Skeletal muscle cell (primary cell): ENCODE measurements at places on chromosomes 5 and 9.

- no peak for DNase-seq
These were observed at the start of gene CD72 for GRCh38 chr9:35618325-35618727. Gene CD72, minus strand, starts transcription at chr9:35618413. Its CDS starts 110 bp downstream, at chr9:35618303.

- DNase-seq = no peak
These were observed 69.7 kb downstream of the LIX1 start for GRCh38 chr5:97072696-97073095.

DNA sequence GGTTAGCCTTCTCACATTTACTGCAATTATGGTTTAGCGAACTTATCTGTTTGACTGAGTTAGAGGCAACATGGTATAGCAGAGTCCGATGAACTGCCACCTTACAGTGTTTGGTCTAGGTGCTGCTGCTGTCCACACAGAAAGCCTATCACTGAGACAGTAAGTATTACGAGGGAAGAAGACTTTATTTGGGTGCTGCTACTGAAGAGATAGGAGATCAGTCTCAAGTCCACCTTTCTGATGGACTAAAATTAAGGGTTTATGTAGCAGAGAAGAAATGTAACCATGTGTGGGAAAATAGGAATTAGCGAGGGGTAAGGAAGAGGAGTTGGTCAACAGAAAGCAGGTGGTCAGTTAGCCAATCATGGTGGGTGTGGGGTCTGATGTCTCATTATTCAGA lies 109.7 kb downstream of the ZSWIM6 start:
- DNase-seq = no peak

- peak; percentile 62 for DNase-seq
These were observed 41.0 kb upstream of the FBN2 start for GRCh38 chr5:128579093-128579492.

DNA sequence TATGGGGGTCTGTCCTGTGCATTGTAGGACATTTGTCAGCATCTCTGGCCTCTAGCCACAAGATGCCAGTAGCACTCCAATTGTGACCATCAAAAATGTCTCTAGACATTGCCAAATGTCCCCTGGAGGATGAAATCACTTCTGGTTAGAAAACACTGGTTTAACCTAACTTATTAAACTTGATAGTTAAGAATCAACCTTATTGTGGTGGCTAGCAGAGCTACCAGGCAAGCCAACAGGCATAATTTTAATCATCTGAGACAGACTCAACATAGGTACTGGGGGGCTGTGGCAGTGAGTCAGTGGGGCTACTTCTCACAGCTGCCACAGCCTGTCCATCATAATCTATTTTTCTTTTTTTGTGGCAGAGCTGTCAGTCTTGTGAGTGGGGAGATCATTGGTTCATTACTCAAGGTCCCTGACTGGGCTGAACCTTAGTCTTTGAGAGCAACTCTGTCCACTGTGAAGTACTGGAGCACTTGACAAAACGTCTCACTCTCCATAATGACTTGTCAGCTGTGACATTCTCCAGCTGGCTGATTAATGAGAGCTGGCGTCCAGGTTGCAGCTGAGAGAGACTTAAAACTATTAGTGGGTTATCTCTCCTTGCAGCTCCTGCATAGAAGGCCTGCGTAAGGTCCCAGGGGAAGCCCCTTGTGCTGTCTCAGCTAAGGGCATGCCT lies 107.9 kb downstream of the DCP2 start:
- no peak for DNase-seq

DNA sequence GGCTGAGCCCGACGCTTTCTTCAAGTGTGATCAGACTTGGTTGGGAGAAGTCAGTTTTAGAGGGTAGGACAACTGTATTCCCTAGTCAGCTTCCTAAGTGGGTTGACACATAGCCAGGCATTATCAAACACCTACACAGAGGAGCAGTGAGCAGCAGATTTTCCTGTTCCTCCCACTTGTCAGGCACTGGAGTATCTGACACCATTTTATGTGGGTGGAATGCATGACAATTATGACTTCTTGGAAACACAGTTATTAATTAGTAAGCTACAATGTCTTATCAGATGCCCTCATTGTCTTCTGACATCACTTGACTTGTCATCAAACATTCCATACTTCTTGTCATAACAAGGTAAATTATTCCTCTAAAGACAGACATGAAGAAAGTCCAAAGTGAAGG lies 124.9 kb downstream of the IRX2 start:
- DNase-seq = no peak

GRCh38 chr9:112308588-112308987 lies 24.8 kb downstream of the PTBP3 start:
- no peak for DNase-seq

GRCh38 chr5:93100976-93101375 lies 480.0 kb downstream of the NR2F1-AS1 start:
- DNase-seq = no peak

- no peak for DNase-seq
These were observed 26.9 kb upstream of the PCA3 start for GRCh38 chr9:76737154-76737902.

- no peak for DNase-seq
These were observed 60.7 kb downstream of the PRRT1B start for GRCh38 chr9:131605770-131606590.

DNA sequence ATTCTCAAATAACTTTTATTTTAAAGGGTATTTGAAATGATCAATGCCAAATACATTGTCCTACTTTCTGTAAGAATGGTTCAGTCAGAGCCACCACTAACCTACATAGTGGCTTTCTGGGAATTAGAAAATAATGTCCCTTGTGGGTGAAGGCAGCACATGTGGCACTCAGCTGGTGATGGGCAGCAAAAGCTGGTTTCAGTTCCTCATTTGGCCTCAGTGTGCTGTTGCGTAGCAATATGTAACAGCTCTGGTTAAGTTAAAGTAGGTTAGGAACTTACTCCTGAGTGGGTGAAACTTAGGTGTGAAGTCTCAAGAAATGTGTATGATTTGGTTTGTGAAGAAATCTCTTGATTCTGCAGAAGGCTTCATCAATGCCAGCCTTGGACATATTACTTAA lies 99.6 kb upstream of the SPEF2 start:
- DNase-seq = no peak

DNA sequence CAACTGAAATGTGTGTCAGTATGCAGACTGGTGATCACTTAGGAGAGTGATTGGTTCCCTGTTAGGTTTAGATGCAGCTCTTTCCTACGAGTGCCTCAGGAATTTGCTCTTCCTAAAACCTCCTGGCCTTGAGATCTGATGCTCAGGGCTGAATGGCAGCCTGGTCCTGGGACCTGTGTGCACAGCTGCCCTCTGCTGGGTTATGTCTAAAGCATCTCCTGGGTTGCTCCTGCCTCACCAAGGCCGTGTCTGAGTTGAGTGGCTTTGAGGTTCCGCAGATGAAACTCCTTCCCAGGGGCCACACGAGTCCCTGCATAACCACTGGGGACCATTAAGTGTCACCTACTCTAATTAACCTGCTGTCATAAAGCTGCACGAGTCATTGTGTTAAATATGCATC lies 59.5 kb downstream of the MVB12B start:
- DNase-seq = no peak

DNA sequence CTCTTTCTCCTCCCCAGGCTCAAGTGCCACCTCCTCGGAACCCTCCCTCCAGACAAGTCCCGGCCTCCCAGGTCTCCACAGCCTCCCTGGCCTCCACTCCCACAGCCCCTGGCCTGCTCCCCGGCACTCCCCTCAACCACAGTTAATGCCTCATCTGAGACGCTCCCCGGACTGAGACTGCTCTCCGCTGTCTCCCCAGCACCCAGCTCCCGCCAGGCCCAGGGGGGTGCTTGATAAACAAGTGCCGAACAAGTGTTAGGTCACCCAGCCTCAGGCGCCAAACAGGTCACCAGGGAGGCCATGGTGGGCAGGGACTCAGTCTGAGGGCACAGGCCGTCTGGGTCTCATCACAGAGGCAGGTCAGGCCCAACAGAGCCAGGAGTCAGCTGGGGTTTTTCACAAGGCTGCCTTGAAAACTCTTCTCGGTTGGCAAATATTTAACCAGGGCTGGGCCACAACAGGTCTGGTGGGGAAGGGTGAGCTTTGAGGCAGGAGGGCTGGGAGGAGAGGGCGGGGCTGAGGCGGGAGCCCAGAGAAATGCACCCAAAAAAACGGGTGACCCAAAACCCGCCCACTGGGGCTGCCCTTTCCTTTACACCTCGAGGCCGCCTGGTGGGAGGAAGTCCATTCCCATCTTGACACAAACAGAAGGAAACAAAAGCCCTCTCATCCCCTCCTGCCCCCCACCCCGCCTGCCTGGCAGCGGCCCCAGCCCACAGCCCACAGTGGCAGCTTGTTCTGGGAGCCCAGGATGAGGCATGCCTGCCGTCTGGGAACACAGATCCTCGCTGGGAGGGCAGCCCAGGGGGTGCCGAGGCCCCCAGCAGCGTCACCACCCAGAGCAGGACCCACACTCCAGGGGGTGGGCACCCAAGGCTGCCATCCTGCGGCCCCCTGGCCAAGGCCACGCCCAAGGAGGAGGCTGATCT lies 66.6 kb upstream of the STXBP1 start:
- no peak for DNase-seq

GRCh38 chr5:81626524-81626923 lies 124.4 kb downstream of the SSBP2 start:
- peak; percentile 52 for DNase-seq

DNA sequence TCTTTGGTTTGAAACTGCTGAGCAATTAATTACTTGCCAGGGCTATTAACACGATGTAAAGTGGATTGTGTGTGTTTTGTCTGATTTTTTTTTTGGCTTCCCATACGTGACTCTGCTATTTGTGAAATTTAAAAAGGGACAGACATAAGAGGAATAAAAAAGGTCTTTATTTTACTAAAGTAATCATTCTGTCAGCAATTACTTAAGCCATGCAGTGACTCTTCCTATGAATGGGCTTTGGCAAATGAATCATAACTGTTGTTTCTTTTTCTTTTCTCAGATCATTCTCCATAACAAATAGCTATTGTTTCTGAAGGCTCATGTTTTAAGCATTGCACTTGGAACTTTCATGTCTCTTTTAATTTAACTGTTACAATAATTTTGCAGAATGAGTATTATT lies 461.3 kb upstream of the RORB start:
- no peak for DNase-seq
